ENCODE measurements at places on chromosomes 16 and 17. TPM values are rescaled to one million over a fixed set of nuclear protein-coding genes. Genes with fewer than 3 reads are reported as not detected.

KLHL10 gene
- total RNA-seq, result 0.46 TPM

DNA sequence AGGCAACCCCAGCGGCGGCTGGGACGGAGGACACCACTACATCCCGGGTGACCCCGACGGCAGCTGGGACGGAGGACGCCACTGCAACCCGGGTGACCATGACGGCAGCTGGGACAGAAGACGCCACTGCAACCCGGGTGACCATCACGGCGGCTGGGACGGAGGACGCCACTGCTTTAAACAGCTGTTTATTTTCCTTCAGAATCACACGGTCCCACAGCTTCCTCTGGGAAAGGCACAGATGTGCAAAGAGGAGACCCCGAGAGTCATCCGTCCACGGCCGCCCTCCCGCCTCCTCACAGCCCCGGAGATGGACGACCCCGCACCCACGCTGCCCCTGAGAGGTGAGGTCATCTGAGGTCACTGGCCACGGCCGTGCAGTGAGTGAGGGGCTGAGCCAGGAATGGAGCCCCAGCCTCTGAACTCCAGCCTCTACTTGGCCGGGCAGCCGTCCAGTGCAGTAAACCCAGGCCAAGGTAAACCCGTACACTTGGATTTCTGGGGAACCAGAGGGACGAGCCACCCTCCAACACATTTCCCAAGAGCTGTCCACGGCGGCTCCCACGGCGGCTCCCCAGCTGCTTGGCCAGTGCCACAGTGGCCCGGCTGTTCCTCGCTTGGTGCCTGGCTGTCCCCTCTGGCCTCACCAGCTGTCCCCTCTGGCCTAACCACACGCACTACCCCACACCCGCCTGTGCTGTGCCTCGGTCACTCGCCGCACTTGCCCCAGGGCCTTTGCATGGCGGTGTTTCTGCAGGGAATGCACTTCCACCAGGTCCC lies 43.2 kb upstream of the PABPN1L start:
- DNase-seq, result no peak
- no peak overlapping the region for H3K27ac ChIP-seq
- no peaks in the 10 kb centered on the region for H3K27me3 ChIP-seq
- H3K36me3 ChIP-seq, result no peaks in the 10 kb centered on the region

DNA sequence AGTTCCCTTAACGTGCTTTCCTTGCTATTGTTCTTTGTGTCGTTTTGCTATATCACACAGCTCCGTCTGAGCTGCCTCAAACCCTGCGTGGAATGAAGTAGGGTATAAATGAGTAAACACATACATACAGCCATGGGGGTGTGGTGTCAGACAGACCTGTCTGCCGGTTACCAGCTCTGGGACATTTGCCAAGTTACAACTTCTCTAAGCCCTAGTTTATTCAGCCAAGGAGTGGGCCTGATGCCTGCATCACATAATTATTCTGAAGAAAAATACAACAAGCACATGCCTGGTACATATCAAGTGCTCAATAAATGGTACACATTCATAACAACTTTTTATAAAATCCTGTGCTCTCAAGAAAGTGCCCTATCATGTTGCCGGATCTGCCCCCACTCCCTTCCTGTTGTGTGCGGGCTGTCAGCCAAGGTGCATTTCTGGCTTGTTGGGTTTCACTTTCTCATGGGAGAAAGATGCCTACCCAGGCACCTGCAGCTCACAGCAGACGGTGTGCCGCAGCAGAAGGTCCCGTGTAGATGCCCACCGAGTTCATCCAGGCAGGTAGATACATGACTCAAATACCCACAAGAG lies 30.5 kb downstream of the SMPD3 start:
- H3K4me3 ChIP-seq, result no peak overlapping the region
- H3K4me1 ChIP-seq, result no peaks in the 10 kb centered on the region
- no peak overlapping the region for H3K27ac ChIP-seq
- DNase-seq, result no peak

KCNJ2 gene
- 0.15 TPM for total RNA-seq

- no peak overlapping the region for H3K27ac ChIP-seq
- no peak for DNase-seq
- H3K4me1 ChIP-seq, result no peaks in the 10 kb centered on the region
- H3K36me3 ChIP-seq, result peaks cover 18% of the 10 kb centered on the region
- H3K27me3 ChIP-seq, result peaks cover 2% of the 10 kb centered on the region
- H3K4me3 ChIP-seq, result no peak overlapping the region
Observed at GRCh38 chr16:2233872-2234812, 2.1 kb upstream of the DNASE1L2 start.

HBA1 gene
- 7.2 TPM for total RNA-seq

All from H9 (cell line).